Activated CD8-positive, alpha-beta memory T cell treated with anti-CD3 and anti-CD28 coated beads, Interleukin-2, amount 50 U/mL, for 4 hours (primary cell): ENCODE measurements at places on chromosomes 7 and 10.

DNA sequence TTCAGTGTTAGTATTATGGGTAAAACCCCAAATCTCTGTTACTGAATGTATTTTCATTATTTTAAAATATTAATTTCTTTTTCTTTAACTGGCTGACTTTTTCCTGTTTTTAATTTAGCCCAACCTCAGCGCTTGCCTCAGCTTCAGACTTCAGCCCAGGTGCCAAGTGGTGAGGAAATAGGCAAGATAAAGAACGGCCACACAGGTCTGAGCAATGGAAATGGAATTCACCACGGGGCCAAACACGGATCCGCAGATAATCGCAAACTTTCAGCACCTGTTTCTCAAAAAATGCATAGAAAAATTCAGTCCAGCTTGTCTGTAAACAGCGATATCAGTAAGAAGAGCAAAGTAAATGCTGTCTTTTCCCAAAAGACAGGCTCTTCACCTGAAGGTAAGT, 57.5 kb downstream of the MDFIC start:
- DNase-seq = no peak

DNA sequence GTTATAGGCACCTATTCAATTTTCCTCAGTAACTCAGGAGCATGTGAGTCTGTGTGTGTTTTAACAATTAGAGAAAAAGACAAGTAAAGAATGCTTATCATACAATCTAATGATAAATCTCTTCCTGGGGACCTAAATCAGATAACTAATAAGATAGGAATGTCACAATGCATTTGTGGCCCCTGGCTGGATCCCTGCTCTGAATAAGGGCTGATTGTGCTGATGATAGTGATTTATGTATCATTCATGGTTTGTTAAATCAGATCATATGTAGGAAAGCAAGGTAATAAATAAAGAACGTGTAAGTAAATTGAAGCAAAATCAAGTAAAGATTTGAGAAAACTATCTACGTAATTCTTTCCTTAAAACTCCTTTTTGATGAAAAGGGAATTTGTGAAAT, 145.9 kb downstream of the C7orf25 start:
- no peak for DNase-seq

- DNase-seq = no peak
Measured at GRCh38 chr10:24556750-24557742, 166.6 kb downstream of the ARHGAP21 start.

DNA sequence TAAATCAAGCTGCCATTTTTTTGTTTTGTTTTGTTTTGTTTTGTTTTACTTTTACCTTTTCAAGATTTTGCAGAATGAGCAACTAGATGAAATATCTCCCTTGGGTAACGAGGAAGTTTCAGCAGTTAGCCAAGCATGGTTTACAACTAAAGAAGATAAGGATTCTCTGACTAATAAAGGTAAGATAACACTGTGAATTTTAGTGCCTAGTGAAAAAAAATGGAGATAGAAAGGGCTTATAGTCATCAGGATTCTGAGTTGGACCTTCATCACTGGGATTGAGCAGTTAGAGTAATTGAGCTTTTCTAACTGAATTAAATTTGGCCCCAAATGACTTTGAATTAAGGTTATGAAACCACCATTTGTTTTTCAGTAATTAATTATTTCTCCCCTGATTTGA, 21.2 kb downstream of the DMTF1 start:
- no peak for DNase-seq

GRCh38 chr10:69344591-69345252, 66.4 kb downstream of the HK1 start:
- peak; percentile 26 for DNase-seq

- DNase-seq = no peak
Measured at GRCh38 chr10:27625452-27626211, 120.0 kb downstream of the MKX start.

DNA sequence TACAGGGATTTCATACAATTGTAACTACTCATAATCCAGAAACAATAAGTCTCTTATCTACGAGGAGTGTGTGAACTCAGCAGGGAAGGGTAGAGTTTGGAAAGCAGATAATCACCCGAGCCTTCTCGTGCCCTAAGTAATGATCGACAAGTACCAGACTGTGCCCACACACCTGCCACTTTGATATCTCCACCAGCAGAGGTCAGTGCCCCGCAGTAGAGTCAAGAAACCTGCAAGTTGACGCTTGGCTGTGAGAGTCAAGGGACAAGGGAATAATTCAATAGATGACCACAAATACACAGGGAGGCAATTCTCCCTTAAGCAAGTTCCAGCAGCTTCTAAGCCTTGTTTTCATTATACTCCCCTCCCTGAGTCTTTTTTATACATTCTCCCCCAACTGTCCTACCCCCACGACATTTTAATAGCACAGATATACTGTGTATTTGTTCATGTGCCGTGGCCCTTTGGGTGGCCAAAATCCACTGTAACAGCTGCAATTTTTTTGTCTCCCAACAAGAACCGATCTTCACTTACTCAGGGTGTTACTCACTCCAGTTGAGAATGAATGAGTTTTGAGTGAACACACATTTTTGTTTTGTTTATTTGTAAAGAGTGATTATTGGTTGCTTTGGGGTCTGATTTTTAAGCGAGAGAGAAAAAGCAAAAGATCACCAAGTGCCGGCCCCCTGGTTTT, 106.9 kb upstream of the RHEB start:
- DNase-seq = peak; percentile 34

DNA sequence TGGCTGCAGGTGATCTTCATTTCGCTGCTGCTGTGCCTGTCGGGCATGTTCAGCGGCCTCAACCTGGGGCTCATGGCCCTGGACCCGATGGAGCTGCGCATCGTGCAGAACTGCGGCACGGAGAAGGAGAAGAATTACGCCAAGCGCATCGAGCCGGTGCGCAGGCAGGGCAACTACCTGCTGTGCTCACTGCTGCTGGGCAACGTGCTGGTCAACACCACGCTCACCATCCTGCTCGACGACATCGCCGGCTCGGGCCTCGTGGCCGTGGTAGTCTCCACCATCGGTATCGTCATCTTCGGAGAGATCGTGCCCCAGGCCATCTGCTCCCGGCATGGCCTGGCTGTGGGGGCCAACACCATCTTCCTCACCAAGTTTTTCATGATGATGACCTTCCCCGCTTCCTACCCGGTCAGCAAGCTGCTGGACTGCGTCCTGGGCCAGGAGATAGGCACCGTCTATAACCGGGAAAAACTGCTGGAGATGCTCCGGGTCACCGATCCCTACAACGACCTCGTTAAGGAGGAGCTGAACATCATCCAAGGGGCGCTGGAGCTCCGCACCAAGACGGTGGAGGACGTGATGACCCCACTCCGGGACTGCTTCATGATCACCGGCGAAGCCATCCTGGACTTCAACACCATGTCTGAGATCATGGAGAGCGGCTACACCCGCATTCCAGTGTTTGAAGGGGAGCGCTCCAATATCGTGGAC, 1.3 kb downstream of the CNNM2 start:
- DNase-seq = peak; percentile 20

GRCh38 chr10:111836571-111836970, 347.0 kb downstream of the GPAM start:
- DNase-seq = no peak

GRCh38 chr7:36752026-36752711, 27.9 kb upstream of the AOAH start:
- DNase-seq = no peak

DNA sequence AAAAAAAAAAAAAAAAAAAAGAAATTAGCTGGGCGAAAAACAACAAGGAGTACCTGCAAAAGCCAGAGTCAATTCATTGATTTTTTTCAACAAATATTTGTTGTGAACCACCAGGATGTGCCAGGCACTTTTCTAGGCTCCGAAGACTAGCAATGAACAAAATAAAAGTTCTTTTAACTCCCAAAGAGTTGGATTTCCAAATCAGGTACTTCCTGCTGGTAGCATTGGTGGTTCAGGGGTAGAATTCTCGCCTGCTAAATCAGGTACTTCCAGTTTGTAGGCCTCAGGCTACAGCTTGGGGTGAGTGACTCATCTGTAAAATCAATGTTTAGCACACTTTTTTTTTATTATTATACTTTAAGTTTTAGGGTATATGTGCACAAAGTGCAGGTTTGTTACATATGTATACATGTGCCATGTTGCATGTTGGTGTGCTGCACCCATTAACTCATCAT, 10.9 kb downstream of the PPA1 start:
- no peak for DNase-seq

DNA sequence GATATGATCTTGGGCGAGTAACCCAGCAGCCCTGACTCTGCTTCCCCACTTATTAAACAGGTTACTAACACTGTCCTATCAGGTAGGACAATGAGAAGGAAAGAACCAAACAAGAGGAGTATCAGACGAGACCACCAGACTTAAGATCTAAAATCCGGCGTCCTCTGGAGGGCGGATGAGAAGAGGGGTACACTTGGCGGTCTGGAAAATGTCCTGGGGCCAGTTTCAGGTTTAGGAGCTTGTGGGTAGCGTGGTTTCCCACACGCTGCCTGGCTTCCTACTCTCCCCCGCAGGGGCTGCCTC, 635 bp downstream of the ZNF32 start:
- no peak for DNase-seq

DNA sequence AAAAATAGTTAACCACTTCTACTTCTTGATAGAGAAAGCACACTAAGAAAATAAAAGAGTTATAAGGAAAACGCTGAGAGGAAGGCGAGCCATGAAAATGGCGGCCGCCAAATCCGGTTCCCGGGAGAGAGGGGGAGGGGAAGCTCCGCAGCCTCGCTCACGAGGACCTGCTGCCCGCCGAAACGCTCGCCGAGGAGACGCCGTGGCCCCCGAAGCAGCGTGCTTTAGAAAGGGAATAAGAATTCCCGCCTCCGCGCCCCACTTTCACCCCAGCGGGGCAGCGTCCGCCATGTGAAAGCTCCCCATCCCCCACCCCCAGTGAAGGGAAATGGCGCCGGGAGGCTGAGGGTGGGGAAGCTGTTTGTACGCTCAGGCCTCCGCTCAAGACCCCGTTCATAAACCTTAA, 505 bp downstream of the HNRNPA2B1 start:
- peak; percentile 73 for DNase-seq

- no peak for DNase-seq
Measured at GRCh38 chr7:6553448-6554044, 2.3 kb upstream of the GRID2IP start.

GRCh38 chr7:16915405-16915804, 33.6 kb upstream of the AGR3 start:
- DNase-seq = no peak

GRCh38 chr10:121322776-121323175, 275.5 kb downstream of the FGFR2 start:
- DNase-seq = no peak

DNA sequence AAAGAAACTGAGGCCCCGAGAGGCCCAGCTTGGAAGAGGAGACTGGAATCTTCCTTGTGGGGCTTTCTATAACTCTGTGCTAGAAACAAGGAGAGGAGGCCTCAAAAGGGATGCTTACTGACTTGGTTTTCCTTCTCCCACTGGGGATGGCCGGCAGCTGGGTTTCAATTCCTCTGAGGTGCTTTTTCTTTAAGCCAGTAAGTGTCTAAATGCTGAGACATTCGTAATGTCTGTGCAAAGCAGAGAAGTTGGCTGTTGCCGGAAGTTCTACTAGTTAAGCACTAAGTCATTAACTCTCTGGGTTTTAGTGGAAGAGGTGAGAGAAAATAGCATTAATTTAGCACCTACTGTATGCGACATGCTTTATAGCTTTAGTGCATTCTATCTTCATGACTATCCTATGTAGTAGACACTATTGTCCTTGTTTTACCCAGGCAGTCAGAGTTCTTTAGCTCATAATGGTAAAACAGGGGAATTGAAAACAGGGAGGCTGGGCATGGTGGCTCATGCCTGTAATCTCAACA, 135.2 kb downstream of the RGS10 start:
- no peak for DNase-seq

- DNase-seq = no peak
Measured at GRCh38 chr7:121266307-121266894, 62.4 kb upstream of the WNT16 start.

- DNase-seq = no peak
Measured at GRCh38 chr10:16673443-16673842, 143.8 kb downstream of the RSU1 start.

DNA sequence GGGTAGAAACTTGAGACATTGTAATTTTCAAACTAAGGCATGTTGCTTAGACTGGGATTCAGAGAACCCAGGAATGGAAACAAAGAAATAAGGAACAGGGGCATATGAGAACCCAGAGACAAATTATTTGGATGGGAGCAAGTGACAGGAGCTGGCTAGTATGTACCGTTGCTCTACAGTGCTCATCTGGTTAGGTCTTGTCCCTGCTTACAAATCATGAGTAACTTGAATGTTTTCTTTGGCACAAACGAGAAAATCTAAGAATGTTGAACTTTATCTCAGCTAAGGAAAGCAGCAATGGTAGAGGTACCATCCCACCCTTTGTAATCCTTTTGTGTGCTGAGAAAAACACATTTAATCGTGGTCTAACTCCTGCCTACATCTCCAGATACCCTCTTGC, 116.0 kb upstream of the IMMP2L start:
- DNase-seq = no peak

DNA sequence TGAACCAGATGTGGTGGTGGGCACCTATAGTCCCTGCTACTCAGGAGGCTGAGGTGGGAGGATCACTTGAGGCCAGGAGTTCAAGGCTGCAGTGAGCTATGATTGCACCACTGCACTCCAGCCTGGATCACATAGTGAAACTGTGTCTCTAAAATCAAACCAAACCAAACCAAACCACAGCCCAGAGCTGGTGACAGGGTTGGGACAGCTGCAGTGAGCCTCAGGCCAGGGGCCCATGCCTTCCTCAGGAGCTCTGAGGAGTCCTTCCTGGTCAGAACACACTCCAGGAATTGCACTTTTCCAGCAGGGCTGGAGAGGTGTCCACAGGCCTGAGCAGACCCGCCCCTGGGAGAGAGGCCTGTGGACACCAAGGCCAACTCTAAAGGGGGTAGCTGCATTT, 32.5 kb upstream of the OCM2 start:
- DNase-seq = no peak

DNA sequence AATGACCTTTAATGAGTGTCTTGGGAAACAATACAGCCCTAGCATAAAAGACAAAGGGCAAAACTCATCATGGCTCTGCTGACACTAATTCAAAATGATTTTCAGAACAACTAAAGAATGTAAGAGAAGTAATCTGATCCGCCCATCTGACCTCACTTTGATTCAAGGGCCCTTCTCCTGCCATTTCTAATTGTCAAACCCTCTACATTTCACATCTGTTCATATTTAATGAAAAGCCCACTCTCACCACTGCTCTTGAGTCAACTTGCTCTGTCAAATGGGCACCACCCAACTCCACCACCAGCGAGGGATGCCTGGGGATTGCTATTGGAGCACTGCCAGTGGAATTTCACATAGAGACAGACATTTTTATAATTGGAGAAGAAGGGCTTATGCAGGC, 639.2 kb downstream of the KCNMA1 start:
- DNase-seq = no peak

DNA sequence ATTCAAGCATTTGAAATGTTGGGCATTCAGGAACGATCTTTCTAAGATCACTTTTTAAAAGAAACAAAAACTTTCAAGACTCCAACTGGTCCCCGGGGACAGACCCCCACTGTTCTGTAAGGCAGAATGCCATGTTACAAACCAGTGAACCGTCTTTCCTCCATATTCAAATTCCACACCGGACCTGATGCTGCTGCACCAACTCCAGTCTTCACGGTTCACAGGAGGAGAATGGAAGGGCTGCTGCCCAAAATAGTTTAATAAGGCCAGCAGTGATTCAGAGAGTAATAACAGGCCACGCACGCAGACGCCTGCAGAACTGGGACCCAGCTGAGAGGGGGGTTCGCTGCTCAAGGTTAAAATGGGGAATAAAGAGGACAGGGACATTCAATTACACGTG, 47.2 kb downstream of the OSBPL3 start:
- no peak for DNase-seq
